ENCODE measurements at places on chromosomes 5 and 9.

- DNase-seq: no peak
Measured at GRCh38 chr5:145218019-145218418, 617.1 kb downstream of the PRELID2 start.

DNA sequence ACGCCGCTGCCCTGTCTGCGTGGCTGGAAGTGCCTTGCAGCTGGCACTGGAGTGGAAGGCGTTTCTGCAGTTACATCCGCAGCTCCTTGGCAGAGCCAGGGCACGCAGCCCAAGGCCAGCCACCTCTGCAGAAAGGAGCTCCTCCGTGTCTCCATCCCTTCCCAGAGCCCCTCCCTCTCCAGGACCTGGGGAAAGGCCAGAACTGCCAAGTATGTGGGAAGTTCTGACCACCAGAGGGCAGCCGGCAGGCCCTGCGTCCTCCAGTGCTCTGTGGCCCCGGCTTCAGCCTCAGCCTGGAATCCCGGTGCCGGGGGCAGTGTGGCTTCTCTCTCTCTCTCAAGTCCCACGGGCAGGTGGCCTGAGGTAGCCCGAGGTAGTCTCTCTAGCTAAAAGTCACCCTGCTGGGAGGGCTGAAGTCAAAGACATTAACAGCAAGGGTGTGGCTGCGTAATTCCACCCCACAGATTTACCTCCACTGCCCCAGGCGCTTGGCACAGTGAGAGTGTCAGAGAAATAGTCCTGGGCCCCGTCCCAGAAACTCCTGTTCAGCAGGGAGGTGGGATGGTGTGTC lies 101.7 kb upstream of the FCN2 start:
- DNase-seq: peak; percentile 60

- no peak for DNase-seq
Measured at GRCh38 chr5:52883110-52883509, 95.4 kb downstream of the ITGA1 start.

GRCh38 chr5:65364907-65365306 lies 116.8 kb downstream of the ADAMTS6 start:
- no peak for DNase-seq

GRCh38 chr9:95007226-95007869 lies 280.8 kb downstream of the AOPEP start:
- no peak for DNase-seq

DNA sequence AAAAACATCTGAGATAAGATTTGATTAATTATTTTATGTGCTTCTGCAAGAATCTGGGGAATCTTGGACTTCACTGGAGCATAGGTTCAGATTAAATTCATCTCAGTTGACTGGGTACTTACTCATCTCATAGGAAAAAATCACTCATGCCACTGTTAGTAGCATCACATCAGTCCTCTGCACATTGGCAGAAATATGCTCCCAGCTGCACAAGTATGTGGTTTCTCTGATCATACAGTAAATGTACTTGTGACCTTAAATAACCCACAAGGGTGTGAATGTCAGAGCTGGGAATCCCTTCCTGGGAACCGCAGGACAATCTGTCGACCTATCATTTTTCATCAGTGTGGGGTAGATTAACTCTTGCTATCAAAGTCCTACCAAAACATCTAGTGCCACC lies 203.7 kb upstream of the SLC24A2 start:
- no peak for DNase-seq

- DNase-seq: no peak
Measured at GRCh38 chr5:55547781-55548180, 13.0 kb upstream of the PLPP1 start.

GRCh38 chr5:17448877-17449276 lies 49.2 kb upstream of the TAF11L2 start:
- DNase-seq: no peak

GRCh38 chr5:65946198-65946745 lies 19.9 kb downstream of the ERBIN start:
- no peak for DNase-seq

DNA sequence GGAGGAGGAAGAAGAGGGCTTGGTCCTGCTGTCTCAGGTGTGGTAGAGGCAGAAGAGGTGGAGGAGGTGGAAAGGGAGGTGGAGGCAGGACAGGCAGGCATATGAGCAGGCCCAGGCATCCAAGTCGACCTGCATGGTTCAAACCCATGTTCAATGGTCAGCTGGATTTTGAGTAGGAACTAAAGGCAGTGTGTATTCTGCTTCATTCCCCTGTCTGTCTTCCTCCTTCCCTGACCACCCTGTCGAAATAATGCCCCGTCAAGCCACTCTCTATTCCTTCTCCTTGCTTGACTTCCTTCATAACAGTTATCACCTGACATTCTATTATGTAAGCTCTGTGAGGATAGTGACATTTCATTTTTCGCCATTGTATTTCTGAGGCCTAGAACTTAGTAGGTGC lies 34.8 kb downstream of the ATP6V0E1 start:
- DNase-seq: peak; percentile 52

GRCh38 chr5:173450188-173450587 lies 122.0 kb upstream of the STC2 start:
- DNase-seq: no peak

- no peak for DNase-seq
Measured at GRCh38 chr5:150278916-150279315, 10.7 kb downstream of the CAMK2A start.

- DNase-seq: no peak
Measured at GRCh38 chr9:92685022-92685421, 15.1 kb upstream of the IPPK start.

- DNase-seq: no peak
Measured at GRCh38 chr9:122008559-122008958, 84.5 kb downstream of the TTLL11 start.

DNA sequence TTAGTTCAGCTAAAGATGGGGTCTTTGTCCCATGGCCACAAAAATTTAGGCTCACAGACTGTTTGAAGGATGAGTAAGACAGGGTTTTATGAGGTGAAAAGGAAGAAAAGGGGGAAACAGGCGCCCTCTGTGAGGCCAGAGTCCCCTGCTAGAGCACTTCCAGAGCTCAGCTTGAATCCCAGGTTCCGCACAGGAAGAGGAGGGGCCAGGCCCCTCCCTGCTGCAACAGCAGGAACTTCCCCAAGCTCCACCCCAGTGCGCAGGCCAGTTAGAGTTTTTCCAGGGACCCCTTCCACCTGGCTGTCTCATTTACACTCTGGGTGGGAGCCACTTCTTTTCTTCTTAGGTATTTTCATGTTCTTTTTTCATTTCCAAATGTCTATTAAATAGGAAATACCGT lies 480.8 kb downstream of the PSAT1 start:
- DNase-seq: no peak

- DNase-seq: no peak
Measured at GRCh38 chr9:4303006-4303405, 3.1 kb upstream of the GLIS3 start.

DNA sequence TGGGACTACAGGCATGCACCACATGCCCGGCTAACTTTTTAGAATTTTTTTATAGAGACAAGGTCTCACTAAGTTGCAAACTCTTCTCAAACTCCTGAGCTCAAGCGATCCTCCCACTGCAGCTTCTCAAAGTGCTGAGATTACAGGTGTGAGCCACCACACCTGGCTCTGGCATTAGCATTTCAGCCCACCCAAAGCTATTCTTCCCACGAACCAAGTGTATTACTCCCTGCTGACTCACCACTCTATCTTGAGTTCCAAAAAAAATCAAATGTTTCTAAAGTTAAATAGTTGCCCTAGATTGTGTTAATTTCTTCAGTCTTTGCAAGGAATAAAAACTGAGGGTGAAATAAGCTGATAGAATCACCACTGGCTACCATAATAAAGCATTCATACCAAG lies 205.5 kb downstream of the ARRDC3 start:
- no peak for DNase-seq

DNA sequence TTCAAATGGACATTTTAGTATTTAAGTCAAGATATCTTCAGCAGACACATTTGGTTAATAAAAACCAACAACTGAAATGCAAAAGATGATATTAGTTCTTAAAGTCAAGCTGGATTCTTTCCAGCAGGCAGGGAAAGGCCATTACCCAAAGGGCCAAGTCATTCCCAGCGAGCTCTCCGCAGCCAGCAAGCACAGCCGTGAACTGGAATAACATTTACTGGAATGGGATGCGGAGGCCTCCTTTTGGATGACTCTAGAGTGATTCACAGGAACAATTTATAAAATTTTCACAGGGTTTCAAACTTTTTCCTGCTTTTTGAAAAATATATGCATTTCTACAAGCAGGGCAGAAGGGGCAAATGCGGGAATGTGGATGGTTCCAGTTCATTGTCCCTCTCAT lies 76.6 kb upstream of the DAB2 start:
- DNase-seq: no peak

DNA sequence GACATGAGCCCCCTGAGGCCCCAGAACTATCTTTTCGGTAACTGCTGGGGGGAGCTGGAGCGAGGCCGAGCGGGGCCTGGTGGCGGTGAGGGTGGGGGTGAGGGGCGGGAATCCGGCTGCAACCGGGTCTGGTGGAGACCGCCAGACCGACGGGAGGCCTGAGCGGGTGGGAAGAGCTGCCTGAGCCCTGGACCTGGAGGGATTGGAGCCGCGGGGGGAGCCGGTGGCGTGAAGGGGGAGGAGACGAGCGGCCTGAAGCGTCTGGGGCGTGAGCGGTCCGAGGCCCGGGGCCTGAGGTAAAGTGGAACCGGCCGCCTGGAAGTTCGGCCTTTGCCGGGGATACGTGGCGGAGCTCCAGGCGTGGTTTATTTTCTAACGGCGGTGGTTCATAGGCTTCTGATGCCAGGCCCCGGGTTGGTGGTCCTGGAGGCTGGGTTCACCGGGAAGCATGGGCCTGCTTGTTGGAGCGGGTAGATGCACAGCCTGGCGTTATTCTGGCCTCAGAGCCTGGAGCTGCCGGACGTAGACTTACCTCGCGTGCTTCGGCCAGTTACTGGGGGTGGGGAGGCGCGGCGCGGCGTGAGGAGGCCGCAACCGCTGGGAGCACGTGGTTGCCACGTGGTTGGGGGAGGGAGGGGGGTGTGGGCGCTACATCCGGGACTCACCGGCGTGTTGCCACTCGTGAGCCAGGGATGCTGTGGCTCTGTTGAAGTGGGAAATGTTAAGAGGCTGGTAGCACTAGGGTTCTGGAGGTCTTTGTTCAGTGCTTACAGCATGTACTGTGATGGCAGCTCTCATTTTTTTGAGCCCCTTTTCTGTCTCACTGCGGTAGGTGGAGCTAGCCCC lies 544 bp downstream of the NPM1 start:
- peak; percentile 71 for DNase-seq

GRCh38 chr9:127562279-127562796 lies 49.7 kb upstream of the STXBP1 start:
- peak; percentile 29 for DNase-seq

GRCh38 chr5:132635873-132636272 lies 22.1 kb upstream of the IL13 start:
- no peak for DNase-seq

DNA sequence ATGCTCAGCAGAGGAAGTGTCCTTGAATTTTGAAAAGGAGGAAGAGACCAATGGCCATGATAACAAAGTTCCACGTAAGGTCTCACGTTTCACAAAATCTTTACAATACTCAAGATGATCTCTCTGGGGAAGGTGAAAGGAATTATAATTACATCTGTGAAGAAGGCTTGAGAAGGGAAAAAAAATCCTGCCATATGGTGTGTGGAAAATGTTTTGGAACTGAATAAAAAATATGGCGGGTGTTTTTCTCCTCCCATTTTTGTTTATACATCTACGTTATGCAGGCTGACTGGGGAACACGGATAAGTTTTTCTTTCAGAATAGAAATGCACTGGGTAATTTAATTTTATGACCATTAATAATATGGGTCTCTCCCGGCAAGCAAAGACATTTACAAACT lies 425.6 kb upstream of the BRINP1 start:
- DNase-seq: no peak

DNA sequence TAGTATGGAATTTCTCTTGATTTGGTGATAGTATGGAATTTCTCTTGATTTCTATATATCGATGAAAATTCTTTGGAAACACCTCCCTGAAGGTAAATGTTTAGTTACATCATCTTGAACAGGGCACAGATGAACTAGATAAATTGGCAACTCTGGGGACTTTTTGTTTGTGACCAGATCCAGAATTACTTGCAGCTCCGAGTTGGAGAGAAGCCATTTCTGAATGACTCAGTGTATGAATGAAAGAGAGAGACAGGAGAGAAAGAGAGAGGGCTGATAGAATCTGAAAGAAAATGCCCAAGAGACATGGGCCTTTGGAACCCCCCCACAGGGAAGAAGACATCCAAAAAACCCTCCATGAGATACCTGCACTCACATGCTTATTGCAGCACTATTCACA lies 14.1 kb downstream of the TNFSF15 start:
- DNase-seq: no peak

DNA sequence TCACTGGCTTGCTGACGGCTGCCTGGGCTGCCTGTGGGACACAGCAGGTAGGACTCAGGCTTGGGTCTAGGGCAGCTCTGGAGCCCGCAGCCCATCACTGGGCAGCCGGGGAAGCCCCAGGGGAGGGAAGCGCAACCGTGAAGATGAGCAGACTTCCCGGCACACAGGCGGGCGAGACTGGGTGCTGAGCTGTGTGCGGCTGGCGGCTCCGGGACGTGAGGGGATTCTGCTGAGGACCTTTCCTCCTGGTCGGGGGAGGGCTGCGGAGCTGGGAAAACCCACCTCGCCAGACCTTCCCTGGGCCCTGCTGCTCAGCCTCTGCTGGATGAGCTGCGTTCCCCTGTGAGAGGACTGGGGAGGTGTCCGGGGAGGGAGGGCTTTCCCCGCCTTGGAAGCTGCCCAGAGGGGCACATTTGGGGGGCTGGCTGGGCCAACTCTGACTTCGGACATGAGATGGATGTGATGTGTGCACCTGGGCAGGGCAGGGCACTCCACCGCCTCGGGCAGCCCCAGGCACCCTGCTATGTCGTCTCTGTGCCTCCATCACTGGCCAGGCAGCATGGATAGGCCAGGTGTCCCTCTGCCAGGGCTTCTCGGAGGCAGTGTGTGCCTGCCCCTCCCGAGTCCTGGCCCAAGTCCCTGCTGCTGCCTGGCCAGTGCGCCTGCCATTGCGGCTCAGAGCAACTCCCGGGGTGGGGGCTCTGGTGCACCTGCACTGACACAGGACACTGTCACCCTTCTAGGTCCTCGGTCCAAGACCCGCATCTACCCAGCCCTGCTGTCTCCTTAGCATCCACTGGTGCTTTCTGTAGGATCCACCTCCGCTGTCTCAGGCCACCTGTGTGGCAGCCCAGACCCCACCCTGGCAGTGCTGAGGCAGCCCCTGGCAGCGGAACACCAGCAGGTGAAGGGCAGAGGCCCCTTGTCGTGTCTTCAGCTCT lies 66.4 kb downstream of the COL5A1 start:
- no peak for DNase-seq

DNA sequence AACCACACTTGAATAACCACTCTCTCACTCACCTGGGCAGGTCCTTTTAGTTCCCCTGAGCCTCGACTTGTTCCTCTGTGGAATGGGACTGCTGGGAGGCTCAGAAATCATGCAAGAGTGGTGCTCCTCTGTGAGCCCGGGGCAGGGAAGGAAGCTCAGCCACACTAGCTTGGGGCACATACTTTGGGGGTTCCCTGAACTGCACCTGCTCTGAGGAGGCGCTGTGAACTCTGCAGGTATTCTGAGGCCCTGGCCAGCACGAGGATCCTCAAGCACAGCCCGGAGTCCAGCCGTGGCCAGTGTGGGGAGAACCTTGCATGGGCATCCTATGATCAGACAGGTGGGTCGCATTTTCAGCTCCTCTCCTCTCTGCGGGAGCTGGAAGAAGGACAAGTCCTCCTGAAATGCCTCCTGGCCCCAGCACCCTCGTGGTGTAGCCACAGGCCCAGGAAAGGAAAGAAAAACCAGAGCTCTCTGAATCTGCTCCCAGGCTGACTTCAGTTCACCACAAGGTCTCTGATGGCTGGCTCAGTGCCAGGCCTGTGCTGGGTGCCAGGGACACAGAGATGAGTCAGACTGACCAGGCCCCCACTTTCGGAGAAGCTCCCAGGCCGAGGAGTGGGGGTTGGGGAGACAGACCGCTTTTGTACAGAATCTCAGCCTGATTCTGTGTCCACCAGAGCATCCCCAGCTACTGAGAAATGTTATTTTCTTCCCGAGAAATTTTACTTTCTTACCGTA lies 11.9 kb downstream of the GLIPR2 start:
- DNase-seq: peak; percentile 96

Data from suppressor macrophage treated with lipopolysaccharide for 1 hour (primary cell).